NCI-H774 (cell line): ENCODE measurements at places on chromosomes 5 and 9.

GRCh38 chr5:11377896-11378295, 526.4 kb downstream of the CTNND2 start:
- no peak for DNase-seq

DNA sequence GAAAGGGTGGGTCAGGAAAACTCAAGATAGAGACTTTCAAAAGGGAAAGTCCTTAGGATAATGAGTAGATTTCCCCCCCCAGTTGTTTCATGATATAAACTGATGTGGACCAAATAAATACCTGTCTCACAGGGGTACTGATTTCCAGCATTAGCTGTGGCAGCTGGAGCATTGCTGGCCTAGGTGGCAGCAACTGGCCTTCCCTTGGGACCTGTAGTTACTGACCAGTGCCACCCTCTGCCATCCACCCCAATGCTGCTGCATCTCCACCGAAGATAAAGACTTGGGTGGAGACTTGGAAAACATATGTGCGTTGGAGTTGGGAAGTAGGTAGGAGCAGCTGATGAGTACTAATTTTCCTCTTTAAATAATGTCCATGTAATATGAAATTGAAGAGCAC, 71.8 kb downstream of the SYK start:
- DNase-seq: no peak

DNA sequence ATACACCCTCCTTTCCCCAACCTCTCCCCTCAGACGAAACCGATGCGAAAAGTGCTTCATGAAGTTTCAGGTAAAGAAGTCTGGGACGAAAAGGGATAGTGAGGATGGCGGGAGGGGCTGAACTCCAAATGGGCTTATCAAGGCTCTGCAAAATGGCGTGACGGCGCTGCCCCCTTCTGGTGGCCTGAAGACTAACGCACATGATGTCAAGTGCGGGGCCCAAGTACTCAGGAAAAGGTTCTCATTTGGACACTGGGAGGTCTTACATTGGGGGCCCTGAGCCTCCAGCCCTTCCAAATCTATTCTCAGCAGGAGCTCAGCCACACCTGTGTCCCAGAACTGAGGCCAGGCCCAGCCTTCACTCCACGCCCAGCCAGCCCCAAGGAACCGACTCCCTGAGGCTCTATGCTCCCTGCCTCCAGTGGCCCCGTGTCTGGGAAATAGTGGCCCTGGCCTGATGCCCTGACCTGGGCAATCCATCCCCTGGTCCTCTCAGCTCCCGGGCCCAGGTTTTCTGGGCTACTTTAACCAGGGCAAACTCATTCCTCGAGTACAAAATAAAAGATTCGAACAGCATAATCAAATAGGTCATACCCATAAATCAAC, 119.9 kb downstream of the KCNIP1 start:
- DNase-seq: peak; percentile 40

- peak; percentile 78 for DNase-seq
Observed at GRCh38 chr5:125372694-125373631, 626.5 kb upstream of the ZNF608 start.

DNA sequence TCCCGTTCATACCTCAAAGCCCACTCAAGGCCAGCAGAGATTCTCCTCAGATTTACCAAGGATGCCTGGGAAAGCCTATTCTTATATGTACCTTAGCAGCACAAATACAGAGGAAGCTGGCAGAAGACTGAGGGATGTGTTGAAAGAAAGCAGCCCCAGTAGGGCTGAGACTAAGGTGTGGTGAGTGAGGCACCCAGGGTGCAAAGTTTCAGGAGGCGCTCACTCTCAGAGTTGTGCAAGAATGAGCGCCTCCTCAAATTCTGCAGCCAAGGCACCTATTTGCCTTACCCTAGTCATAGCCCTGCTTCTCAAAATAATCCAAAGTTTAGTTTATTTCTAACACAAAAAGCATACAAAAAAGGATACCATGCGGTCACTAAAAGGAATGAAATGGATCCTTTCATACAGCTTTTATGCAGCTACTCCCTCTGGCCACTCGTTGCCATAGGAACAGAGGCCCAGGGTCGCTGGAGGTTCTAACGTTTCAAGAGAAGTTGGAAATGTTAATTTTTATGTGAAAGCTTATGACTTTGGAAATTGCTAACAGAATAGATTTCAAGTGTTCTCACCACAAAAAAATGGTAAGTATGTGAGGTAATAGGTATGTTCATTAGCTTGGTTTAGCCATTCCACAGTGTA, 79.7 kb upstream of the SMIM23 start:
- no peak for DNase-seq

GRCh38 chr9:17739022-17739421, 160.2 kb downstream of the SH3GL2 start:
- no peak for DNase-seq

DNA sequence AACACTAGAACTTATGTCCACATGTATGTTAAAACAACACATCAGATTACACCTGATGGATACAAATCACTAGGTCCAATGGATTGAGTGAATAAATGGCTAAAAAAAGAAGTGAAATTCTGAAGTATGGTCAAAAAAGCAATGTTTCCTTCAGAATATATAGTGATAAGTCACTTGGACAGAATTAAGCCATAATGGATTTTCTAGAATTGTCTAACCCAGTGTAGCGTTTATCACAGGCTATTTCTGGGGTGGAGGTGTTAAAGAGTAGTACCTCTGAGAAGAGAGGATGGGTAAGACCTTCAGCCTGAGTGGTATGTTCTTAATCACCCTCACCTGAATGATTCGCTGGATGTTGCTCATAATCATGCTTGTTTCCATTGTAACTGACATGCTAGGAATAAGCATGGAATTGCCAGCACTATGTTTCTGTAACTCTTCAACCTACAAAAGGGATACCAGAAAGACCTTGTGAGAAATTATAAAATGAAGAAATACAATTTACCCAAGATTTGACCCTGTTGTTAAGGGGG, 33.2 kb downstream of the SLC31A2 start:
- DNase-seq: no peak

DNA sequence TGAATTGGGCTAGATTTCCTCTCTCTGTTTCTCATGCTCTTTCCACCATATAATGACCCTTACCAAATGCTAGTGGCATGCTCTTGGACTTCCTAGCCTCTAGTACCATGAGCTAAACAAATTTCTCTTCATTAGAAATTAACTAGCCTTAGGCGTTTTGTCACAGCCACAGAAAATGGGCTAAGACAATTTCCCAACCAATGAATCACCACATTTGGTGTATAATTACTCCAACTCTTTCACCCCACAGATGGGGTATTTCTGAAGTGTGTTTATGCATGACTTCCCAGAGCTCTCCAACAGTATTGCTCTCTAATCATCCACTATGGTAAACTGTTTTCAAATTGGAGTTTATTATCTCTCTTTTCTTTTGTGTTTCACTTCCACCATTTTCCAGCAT, 1041.1 kb upstream of the COX7C start:
- no peak for DNase-seq

GRCh38 chr5:90308787-90309585, 100.6 kb downstream of the CETN3 start:
- DNase-seq: no peak

DNA sequence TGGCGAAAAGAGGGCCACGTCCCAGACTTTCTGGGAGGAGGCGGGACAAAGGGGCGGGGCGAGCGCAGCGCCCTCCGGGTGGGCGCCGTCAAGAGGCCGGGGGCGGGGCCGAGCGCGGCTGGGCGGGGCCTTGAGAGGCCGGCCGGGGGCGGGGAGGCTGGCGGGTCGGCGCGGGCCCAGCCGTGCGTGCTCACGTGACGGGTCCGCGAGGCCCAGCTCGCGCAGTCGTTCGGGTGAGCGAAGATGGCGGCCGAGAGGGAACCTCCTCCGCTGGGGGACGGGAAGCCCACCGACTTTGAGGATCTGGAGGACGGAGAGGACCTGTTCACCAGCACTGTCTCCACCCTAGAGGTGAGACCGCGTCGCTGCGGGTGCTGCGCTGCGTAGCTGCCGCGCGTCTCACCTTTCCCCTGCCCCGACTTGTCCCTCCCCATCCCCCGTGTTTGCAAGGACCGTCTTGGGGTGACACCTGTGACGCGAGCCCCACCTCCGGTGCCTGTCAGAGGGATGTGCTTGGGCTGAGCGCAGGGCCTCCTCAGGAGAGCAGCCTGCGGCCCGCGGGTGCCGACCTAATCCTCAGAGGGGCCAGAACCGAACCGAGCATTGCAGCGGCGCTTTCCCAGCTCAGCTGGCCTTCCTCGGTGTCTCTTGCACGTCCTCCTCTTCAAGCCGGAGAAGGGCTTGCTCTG, at the start of gene SNX2:
Gene SNX2 (plus strand): TSS at position 220 of the 689 bp plus-strand sequence. CDS start 24 bp downstream, at position 244.
- DNase-seq: peak; percentile 83

- DNase-seq: no peak
Observed at GRCh38 chr5:107874795-107875194, 204.1 kb upstream of the EFNA5 start.

DNA sequence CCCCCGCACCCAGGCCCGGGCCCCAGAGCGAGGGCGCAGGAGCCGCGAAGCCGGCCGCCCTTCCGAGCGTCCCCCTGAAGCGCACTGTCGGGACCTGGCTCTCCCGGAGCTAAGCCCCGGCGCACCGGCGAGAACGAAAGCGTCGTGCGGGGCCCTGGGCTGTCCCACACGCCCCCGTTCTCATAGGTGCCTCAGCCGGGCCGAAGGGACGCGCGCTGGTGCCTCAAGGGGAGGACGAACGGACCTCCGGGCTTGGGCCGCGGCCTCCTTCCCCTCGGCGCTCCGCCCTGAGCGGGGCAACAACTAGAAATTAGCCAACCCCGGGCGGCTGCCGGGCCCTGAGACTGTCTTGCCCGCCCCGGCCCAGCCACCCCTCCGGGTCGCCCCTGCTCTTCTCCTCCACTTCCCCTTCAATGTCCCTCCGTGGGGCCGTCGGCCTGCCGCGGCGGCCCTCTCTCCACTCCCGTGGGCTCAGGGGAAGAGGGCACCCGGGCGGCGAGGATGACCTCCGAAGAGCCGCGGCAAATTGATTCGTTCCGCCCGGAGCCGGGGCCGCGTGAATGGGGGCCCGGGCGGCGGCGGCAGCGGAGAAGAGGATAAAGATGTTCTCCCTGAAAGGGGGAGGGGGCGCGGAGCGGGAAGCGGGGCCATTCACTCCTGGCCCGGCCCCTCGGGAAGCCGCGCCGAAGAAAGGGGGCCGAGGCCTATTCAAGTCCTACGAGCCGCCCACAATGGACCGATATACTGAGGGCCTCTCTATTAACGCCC, 3.5 kb upstream of the PRDM12 start:
- DNase-seq: no peak

DNA sequence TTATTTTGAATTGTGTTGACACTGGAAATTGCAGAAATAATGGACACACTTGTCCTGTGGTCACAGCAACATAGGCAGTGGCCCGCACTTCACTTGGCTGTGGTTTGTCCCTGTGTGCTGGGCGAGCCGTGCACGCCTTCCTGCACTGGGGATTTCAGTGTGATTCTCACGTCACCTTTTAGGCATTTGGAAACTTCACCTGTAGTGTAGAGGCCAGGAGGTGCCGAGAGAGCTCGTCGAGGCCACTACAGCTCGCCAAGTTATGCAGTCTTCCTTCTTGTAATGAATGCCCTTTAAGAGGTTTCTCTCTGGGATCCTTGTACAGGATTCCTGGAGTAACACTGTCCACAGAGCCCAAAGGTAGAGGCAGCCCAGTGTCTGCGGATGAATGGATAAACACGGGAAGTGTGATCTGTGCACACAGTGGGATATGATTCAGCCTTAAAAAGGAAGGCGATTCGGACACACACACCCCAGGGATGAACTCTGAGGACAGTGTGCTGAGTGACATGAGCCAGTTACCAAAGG, 14.7 kb downstream of the TRAF2 start:
- no peak for DNase-seq

DNA sequence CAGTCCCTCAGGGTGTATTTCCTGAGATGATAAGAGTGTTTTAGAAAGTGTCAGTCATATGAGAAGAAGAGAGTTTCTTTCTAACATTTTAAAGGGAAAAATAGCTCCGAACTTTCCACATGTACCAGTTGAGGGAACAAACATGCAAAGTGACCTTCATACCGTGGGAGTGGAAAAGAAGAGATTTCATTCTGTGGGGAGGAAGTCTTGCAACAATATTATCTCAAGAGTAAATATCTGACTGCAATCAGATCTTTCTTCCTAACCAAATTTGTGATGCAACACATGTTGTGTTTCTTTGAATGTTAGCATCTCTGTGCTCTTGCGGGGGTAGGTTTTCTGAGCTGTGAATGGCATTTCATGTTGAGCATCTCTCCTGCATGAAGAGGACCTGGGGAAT, 30.6 kb downstream of the ANKRD55 start:
- DNase-seq: no peak

GRCh38 chr9:112184946-112185345, 9.8 kb upstream of the SUSD1 start:
- no peak for DNase-seq

GRCh38 chr5:102539562-102539961, 40.8 kb upstream of the SLCO6A1 start:
- DNase-seq: no peak

DNA sequence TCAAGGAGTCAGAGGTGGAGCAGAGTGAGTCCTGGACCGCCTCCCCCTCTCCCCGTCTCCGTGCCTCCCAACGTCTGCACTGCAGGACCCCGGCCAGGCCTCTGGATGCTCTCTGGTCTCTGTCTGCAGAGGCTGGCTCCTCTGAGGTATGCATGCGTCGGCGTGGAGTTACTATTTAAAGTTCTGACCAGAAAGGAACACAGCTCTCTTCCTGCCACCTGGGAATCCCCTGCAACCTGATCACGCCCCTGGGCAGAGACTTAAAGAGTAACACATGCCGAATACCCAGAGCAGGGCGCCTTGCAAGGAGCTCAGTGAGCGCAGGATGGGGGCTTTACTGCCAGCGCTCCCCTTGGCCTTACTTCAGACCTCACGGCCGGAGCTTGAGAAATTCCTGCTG, 16.0 kb downstream of the ANXA6 start:
- no peak for DNase-seq

GRCh38 chr5:96629774-96630173, 32.4 kb upstream of the CAST start:
- no peak for DNase-seq

DNA sequence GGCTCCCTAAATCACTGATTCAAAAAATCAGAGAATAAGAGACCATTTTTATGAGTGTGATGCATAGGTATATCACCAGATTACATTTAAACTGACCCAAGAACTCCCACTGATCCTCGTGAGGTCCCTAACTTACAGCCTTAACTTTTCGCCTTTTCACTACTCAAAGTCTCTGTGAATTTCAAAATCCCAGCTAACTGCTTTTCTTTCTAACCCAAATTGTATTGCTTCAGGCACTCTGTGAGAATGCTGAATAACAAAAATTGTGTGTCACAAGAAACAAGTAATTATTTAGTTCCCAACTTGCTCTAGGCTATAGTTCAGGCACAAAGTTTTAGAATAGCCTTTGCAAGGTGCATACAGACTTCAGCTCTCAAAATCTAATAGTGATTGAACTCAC, 368.6 kb downstream of the CHSY3 start:
- no peak for DNase-seq

- no peak for DNase-seq
Observed at GRCh38 chr5:17114715-17115599, 102.5 kb upstream of the BASP1 start.

GRCh38 chr5:73433982-73434342, 14.6 kb downstream of the FOXD1 start:
- DNase-seq: no peak

- DNase-seq: no peak
Observed at GRCh38 chr5:891837-892393, 686 bp downstream of the BRD9 start.

- DNase-seq: no peak
Observed at GRCh38 chr5:43401827-43402226, 10.4 kb downstream of the CCL28 start.
